Cardiac muscle cell (in vitro differentiated cells and primary cell): ENCODE measurements at places on chromosomes 4 and X. TPM values are rescaled to one million over a fixed set of nuclear protein-coding genes. Genes with fewer than 3 reads are reported as not detected.

Gene XIAP
- 4.9 and 7.2 TPM in 2 replicates for polyA plus RNA-seq

GRCh38 chrX:87403551-87403950 lies 114.1 kb upstream of the KLHL4 start:
- H3K36me3 ChIP-seq, result no peaks in the 10 kb centered on the region
- no peak overlapping the region for H3K27ac ChIP-seq
- no peak for DNase-seq
- H3K27me3 ChIP-seq, result no peaks in the 10 kb centered on the region
- no peak overlapping the region for H3K4me3 ChIP-seq

DNA sequence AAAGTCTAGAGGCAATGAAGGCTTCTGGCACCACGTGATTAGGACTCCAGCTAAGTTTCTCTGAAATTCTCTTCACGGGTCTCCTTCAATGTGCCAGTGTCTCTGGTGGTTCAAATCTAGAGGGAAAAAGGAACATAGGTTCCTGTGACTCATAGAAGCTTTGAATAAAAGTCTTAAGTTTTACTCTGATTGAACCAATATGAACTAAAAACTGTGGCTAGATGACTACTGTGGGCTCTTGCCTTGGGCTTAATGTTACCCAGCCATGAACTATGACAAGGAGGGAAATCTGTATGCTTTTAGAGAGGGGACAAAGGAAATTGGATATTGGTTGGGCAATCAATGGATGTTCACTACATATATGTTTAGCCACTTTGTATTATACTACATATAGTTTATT lies 49.9 kb upstream of the TEX13D start:
- no peak overlapping the region for H3K4me3 ChIP-seq
- no peak overlapping the region for H3K27ac ChIP-seq
- no peak for DNase-seq
- H3K36me3 ChIP-seq, result no peaks in the 10 kb centered on the region

- H3K27me3 ChIP-seq, result no peaks in the 10 kb centered on the region
- no peak for DNase-seq
- peaks cover 7% of the 10 kb centered on the region for H3K4me1 ChIP-seq
- H3K36me3 ChIP-seq, result no peaks in the 10 kb centered on the region
- H3K27ac ChIP-seq, result peak overlapping the region; percentile 8
Measured at GRCh38 chr4:125357675-125358074, 42.9 kb downstream of the FAT4 start.
